ENCODE measurements at places on chromosomes 5 and 9.

DNA sequence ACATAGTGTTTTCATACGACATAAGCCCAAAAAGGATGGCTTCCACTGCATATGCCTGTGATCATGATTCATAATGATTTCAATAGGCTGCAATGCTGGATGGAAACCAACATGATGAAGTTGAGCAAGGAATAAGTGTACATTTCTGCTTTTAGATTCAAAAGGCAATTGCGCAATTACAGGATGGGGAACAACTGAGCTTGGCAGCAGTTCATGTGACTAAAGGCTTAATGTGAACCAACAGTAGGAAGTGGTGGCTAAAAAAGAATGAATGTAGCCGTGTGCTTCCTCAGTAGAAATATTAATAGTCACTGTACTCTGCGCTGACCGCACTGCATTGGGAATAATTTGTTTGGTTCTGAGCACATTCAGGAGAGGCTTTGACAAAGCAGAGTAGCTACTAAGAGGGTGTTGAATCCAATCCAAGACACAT is 51.2 kb downstream of the SLC1A3 start:
- no peak for DNase-seq

- DNase-seq = no peak
These were observed 35.3 kb upstream of the SPDL1 start for GRCh38 chr5:169548315-169548714.

GRCh38 chr5:160869989-160870521 is 18.0 kb upstream of the ATP10B start:
- no peak for DNase-seq

DNA sequence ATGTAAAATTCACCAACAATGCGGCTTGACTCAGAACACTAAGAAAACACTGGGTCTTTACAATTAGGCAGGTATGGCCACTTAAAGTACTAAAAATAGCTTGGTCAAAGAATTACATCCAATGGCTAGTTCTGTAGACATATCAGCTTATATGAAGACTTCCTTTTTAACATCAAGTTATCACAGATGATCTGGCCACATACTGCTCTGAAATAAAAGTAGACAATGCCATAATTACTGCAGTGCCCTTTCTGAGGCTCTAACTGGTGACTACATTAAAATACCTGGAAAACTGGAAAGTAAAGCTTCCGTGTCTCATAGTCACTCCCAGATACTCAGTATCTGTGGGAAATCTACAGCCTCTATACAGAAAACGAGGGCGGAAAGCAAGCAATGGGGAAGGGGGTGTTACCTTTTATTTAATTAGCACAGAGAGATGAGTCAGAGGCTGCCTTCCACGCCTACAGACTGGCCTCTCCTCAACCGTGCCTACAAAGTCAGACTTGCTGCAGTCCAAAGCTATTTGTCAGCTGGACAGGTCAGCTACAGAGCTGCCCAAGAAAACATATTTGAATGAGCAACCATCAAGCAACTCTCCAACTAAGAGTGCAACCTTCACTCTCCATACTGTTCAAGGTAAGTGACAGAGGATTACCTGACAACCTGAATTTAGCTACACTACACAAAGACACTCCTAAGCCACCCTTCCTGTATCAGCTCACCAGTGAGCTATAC is 8.7 kb downstream of the SERINC5 start:
- DNase-seq = no peak

DNA sequence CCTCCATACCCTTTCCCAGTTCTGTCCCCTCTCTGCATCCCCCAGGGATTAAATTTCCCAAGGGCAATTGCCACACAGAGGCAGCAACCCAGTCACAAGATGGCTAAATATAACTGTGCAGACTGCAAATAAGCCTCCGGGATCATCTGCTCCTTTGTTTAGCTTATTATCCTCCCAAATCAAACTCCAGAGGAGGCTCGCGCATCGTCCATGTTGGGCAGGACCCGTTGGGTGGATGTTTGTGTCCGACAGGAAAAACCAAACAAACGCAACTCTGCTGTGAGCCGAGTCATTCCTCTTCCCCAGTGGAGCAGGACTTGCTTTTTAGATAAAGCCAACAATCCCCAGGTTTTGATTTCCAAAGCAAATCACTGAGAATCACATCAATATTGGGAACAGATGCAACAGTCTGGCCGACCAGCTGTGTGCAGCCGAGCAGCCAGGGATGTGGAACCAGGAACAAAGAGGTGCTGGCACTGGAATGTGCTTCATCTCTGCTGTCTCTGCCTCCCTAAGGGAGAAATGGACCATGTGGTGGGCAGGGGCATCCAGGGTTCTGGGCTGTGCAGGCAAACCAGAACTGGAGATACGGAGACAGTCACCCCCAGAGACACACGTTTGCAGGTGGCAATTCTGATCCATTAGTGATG is 89.8 kb downstream of the PTTG1 start:
- DNase-seq = no peak

- no peak for DNase-seq
These were observed 24.3 kb downstream of the THBS4 start for GRCh38 chr5:80059354-80059980.

- no peak for DNase-seq
These were observed 3.6 kb downstream of the HNRNPAB start for GRCh38 chr5:178207917-178208280.

- DNase-seq = peak; percentile 56
These were observed 124.5 kb upstream of the FOXD4L5 start for GRCh38 chr9:65409471-65409980.

- no peak for DNase-seq
These were observed 33.2 kb downstream of the F2RL2 start for GRCh38 chr5:76590027-76590426.

- no peak for DNase-seq
These were observed 239.3 kb upstream of the SEMA6A start for GRCh38 chr5:116813906-116814305.

DNA sequence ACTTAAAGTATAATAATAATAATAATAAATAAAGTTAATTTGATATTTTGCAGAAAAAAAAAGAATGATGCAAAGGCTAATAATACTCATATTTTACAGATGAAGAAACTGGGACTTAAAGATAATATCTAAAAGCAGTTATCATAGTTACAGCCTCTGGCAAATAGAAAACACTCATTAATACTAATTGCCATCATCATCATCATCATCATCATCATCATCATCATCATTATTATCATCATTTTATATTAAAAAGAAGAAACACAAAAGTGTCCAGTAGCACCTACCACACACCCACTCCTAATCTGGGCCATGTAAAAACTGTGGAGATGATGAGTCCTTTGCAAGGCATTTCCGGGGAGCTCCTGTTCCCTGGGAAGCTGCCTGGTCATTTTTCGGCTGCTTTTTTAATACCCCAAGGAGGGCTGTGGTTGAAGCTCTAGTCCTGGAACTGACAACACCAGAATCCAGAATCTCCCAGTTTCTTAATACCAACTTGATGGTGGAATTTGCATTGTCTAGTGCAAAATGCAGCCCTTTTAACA is 70.8 kb downstream of the HTR4 start:
- no peak for DNase-seq

DNA sequence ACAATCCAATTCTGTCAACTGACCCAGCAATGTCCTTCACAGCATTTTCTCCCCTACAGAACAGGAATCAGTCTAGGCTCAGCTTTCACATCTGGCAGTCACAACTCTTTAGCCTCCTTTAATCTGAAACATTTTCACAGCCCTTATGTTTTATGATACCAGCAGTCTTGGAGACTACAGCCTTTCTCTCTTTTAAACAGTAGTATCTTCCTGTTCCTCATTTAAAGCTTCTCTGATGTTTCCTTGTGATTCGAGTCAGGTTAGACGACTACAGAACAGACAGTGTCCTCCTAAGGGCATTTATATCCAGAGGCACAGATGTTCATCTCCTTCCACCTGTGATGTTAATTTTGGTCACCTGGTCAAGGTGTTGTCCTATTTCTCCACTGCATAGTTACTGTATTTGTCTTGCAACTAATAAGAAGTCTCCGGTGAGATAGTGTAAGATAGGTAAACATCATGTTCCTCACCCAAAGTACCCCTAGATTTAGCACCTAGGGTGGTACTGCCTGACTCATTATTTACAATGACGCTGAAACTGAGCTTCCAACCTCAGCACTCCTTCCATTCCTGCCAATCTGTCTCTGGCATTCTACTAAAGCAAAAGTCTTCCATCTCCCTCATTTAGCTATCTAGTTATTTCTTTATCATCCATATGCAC is 20.7 kb downstream of the TTC39B start:
- DNase-seq = no peak

DNA sequence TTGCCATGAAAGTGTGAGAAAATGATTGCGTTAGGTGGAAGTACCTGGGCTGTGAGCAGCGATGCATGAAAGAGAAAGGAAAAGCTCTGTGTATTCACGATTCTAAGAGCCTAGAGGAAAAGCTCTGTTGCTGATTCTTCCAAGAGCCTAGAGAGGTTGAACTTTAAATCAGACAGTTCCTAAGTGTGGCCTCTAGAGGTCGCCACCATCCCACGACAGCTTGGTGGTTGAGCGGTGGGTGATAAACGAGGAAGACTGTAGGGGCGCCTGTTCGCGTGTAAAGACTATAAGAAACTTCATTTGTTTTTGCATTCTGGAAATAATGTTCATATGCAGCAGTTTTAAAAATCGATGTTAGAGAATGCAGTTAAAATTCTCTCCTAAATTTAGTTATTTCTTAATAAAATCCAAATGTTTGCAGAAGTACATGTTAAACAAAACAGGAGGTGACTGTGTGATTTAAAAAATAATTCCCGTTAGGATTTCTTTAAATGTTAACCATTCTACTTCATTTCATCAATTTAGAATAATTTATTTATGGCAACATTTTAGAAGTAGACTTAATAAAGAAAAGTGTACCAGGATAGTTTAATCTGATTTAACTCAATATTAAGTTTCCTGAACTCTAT is 107.7 kb downstream of the TENT4A start:
- no peak for DNase-seq

- DNase-seq = no peak
These were observed 19.8 kb downstream of the IL12B start for GRCh38 chr5:159310511-159310910.

DNA sequence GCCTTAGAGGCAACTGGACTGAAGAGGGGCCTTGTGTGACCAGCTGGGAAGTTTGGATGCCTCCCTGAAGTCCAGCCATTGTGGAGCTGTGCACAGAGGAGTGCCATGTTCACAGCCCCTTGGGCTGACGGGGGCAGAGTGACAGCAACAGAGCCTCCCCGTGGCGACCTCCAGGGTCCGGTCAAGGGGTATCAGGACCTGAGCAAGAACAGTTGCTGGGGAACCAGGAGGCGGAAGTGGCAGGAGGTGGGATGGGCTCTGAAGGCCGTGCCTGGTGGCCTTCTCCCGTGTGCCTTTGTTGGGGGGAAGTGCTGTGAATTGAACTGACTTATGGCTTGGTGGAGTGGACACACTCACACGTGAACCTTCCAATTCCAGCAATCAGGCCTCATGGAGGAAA is 14.0 kb downstream of the BNIP1 start:
- DNase-seq = no peak

- DNase-seq = no peak
These were observed 156.7 kb upstream of the TLX3 start for GRCh38 chr5:171152382-171152781.

DNA sequence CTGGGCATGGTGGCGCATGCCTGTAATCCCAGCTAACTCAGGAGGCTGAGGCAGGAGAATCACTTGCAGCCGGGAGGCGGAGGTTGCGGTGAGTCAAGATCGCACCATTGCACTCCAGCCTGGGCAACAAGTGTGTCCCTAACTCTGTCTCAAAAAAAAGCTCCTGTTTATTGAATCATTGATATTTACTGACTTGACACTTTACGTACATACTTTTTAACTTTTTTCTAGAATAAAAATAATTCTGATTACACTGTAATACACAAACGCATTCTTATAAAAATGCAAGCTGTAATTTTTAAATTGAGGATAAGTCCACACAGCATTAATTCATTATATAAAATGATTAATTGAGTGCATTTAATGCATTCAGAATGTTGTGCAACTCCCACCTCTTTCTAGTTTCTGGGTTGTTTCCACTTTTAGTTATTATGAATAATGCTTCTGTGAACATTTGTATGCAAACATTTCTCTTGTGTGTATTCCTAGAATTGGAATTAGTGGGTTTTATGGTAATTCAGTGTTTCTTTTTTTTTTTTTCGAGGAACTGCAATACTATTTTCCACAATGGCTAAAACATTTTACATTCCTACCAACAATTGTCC is 15.7 kb downstream of the ERCC6L2 start:
- no peak for DNase-seq

DNA sequence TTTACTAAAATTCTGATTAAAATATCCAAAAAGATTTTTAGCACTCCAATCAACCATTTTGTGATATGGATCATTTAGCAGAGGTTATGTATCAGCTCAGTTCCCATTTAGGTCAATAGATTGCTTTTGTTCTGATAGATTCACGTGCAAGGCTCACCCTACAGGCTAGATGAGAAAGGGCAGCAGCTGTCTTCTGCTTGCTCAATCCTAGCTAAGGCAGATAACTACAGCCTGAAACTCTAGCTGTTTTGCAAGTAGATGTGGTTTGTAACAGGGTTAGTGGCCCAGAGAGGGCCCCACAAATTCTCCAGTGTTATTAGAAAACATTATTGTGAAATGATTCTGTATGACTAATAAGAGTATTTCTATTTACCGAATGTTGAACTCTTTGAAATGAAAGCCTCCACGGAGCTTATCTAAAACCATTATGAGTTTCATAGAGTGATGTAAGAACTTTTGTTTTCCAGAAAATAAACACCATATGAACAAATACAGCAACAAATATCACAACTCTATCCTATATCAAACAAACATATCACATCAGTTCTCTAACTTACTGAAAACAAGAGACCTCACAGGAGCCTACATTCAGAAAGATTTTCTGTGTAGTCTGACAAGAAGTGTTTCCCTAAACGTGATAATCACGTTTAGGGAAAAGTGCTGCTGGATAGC is 841.9 kb upstream of the ACO1 start:
- DNase-seq = no peak

DNA sequence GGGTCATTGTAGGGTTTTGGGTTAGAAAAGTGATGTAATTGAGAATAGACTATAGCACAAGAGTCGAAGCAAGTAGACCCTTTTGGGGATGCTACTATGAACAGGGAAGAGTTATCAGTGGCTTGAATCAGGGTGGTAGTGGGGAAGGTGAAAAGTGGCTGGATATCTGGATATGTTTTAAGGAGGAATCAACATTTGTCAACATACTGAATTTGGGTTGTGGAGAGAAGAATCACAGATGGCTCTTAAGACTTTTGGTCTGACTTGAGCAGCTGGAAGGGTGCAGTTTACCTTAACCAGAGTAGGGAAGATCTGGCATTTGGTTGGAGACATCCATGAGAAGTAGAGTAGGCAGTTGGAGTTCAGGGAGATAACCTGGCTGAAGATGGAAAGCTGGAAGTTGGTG is 38.5 kb upstream of the FCHO2 start:
- no peak for DNase-seq

GRCh38 chr5:32522429-32523143 is 62.8 kb upstream of the SUB1 start:
- DNase-seq = no peak

DNA sequence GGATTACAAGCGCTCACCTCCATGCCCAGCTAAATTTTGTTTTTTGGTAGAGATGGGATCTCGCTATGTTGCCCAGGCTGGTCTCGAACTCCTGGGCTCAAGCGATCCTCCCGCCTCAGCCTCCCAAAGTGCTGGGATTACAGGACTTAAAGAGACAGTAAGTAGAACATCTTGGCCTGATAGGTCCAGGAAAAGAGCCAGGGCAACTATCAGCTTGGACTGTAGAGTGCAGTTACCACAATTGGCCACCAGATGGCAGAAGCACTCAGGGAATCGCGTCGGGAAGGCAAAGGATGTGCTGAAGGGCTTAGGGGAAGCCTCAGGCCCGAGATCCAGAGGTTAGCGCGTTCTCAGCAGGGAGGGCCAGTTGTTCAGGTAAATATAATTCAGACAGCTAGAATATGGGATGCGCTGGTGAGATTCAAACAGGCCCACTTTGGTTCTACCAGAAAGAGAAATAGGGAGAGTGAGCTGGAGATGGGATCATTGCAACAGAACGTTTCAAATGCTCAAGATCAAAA is 21.5 kb downstream of the C9orf57 start:
- peak; percentile 83 for DNase-seq
